CD8-positive, alpha-beta memory T cell (primary cell): ENCODE measurements at places on chromosomes 1 and 21. TPM values are rescaled to one million over a fixed set of nuclear protein-coding genes. Genes with fewer than 3 reads are reported as not detected.

Gene TAL1
- total RNA-seq: not detected

Gene REN
- not detected for total RNA-seq

Gene KRTAP19-6
- not detected for total RNA-seq

Gene SLC45A1
- 0.58 TPM for total RNA-seq

Gene C1QC
- 0.93 TPM for total RNA-seq

Gene RAP1GAP
- 0.50 TPM for total RNA-seq

Gene SPRR2B
- not detected for total RNA-seq

Gene PCBP3
- 0.35 TPM for total RNA-seq

Gene AMY2A
- not detected for total RNA-seq

Gene TSPAN1
- not detected for total RNA-seq

Gene FAM163A
- total RNA-seq: not detected

Gene OTUD7B
- total RNA-seq: 39.7 TPM
